ENCODE measurements at places on chromosomes 1 and 21. TPM values are rescaled to one million over a fixed set of nuclear protein-coding genes. Genes with fewer than 3 reads are reported as not detected.

The ZNF691 gene
- 9.3 TPM for total RNA-seq

DNA sequence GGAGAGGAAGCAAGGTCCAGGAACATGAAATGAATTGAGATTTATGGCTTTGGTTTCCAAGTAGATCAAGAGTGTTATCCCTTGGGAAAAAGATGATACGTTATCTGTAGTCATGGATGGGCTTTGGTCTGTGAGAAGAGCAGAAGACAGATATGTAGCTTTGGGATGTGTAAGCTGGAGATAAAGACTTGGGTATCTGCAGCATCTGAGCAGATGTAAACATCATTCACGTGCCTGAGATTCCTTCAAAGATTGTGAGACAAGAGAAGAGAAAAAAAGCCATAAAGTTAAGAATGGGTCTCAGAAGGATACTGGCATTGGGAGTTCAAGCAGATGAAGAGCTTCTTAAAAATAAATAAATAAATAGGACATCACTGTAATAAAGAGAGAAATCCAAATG lies 217.8 kb downstream of the PTPRC start:
- DNase-seq: no peak

DNA sequence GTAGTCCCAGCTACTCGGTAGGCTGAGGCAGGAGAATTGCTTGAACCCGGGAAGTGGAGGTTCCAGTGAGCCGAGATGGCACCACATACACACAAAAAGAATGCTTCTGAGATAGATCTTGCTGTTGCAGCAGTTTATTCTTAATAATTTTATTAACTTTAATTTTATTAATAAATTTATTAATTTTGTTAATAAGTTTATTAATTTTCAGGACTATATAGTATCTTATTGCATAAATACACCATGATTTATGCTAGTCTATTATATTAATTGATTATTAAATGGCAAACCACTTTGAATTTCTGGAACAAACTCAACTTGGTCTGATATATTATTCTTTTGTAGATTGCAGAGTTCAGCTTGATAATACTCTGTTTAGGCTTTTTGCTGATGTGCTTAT lies 99.5 kb downstream of the CLIC6 start:
- no peak for DNase-seq

DNA sequence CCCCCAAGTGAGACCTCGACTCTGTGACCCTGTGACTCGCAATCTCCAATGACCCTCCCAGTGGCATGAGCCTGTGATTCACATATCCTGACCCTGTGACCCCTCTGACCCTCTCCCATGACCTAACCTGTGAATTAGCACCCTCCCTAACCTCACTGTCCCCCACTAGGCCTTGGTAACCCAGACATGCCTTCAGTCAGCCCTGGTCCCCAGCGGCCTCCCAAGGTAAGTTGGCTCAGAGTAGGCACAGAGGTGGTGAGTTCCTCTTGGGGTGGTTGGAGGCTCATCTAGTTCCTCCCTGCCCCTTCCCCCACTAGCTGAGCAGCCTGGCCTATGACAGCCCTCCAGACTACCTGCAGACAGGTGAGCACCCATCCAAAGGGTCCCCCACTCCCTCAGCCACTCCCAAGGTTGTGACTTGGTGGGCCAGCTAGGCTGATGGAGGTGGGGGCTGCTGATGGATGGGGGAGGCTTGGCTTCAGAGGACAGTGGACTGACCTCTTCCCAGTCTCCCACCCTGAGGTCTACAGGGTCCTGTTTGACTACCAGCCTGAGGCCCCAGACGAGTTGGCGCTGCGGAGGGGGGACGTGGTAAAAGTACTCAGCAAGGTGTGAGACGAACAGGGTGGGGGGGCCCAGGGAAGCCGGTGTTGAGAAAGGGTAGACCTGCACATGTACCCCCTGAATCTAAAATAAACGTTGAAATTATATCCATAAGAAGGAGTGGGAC lies 1.6 kb downstream of the SH3D21 start:
- DNase-seq: peak; percentile 65

DNA sequence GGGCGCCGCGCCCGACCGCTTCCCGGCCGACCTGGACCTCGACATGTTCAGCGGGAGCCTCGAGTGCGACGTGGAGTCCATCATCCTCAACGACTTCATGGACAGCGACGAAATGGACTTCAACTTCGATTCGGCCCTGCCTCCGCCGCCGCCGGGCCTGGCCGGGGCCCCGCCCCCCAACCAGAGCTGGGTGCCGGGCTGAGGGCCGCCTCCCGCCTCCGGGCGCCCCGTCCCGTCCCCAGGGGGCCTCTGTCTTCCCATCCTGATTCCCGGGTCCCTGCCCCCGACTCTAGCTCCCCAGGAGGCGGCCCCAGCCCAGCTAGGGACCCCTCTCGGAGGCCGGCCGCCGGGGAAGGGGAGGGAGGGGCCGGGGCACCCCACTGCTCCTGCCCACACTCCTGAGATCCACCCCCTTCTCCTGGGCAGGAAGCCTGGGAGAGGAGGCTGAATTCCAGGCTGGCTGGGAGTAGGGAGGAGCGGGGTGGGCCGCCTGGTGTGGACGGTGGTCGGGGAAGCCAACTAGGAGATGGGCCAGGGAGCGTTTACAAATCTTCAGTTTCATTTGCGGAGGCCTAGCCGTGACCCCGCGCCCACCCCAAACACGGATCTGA lies 21.4 kb downstream of the FOXO6 start:
- DNase-seq: peak; percentile 91

Data from right cardiac atrium (tissue), 5 donors.